ENCODE measurements at places on chromosomes 3 and 15.
A peak's percentile ranks its signal among the peaks of the same experiment; 100 is the strongest.

GRCh38 chr15:62248277-62248984, 83.3 kb upstream of the C2CD4B start:
- DNase-seq, result no peak

- no peak for DNase-seq
Observed at GRCh38 chr3:152271501-152272236, 2.9 kb downstream of the MBNL1 start.

DNA sequence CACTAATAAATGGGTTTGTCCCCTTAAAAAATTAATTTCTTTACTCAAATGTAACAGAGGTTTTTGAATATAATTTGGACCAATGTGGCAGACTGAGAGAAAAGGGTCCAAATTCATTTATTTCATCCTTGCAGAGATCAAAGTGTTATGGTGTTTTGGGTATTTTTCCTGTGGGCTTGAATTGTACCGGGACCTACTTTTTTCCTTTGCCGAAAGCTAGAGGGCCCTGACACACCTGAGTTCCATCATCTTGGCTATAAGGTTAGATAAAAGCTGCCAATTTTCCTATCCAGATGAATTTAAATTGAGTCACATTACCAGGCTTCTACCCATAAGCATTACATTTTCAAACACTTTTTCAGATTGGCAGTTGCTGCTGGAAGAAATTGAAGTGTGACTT, 908 bp downstream of the CCNB2 start:
- no peak for DNase-seq

GRCh38 chr3:133264920-133265319, 134.9 kb upstream of the BFSP2 start:
- DNase-seq, result no peak

DNA sequence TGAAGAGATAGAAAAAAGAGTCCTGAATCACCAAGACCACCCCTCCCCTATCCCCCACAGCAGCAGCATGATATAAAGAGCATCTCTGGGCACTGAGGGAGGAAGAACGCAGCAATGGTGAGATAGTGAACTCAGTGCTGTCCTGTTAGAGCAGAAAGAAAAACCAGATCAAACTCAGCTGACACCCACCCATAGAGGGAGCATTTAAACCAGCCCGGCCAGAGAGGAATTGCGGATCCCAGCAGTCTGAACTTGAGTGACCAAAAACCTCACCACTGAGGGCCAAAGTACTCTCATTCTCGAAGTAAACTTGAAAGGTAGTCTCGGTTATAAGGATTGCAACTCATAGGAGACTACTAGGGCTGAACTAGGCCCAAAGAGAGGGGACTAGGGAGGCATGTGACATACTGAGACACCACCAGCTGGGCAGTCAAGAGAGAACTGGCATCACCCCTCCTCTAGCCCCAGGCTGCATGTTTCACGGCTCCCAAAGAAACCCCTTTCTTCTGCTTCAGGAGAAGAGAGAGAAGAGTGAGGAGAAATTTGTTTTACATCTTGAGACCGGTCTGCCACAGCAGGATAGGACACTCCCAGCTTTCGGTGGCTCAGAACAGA, 39.2 kb upstream of the TGFBR2 start:
- no peak for DNase-seq

DNA sequence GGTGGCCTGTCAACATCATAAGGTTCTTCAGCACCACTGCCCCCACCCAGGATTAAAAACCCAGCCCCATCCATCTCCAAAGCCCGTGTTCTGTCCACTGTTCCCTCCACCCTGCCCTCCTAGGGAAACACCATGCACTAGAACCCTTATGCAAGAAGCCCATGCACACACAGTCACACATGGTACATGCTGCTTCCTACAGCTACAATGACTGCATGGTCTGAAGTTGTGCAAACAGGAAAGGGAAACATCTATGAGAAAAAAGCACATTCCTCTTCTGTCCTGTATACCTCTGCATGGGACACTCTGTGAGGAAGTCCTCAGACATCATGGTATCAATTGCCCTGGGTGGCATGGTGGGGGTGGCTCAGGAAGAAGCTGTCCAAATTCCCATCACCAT, 108.6 kb upstream of the MRPS22 start:
- no peak for DNase-seq

- no peak for DNase-seq
Observed at GRCh38 chr3:154901278-154901677, 178.8 kb upstream of the MME start.

- DNase-seq, result no peak
Observed at GRCh38 chr3:30297112-30297511, 309.3 kb upstream of the TGFBR2 start.

GRCh38 chr3:23113455-23114171, 89.5 kb upstream of the UBE2E2 start:
- DNase-seq, result peak; percentile 24

DNA sequence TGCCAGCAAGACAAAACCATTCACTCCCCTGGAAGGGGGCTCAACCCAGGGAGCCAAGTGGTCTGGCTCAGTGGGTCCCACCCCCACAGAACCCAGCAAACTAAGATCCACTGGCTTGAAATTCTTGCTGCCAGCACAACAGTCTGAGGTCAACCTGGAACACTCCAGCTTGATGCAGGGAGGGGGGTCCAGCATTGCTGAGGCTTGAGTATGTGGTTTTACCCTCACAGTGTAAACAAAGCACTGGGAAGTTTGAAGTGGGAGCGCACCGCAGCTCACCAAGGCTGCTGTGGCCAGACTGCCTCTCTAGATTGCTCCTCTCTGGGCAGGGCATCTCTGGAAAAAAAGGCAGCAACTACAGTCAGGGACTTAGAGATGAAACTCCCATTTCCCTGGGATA, 81.7 kb downstream of the MSL2 start:
- no peak for DNase-seq

- DNase-seq, result no peak
Observed at GRCh38 chr3:126986001-126986400, 3.1 kb downstream of the PLXNA1 start.

- DNase-seq, result no peak
Observed at GRCh38 chr3:34229876-34230275, 431.4 kb downstream of the PDCD6IP start.

- DNase-seq, result no peak
Observed at GRCh38 chr3:183313351-183313750, 60.3 kb downstream of the B3GNT5 start.

DNA sequence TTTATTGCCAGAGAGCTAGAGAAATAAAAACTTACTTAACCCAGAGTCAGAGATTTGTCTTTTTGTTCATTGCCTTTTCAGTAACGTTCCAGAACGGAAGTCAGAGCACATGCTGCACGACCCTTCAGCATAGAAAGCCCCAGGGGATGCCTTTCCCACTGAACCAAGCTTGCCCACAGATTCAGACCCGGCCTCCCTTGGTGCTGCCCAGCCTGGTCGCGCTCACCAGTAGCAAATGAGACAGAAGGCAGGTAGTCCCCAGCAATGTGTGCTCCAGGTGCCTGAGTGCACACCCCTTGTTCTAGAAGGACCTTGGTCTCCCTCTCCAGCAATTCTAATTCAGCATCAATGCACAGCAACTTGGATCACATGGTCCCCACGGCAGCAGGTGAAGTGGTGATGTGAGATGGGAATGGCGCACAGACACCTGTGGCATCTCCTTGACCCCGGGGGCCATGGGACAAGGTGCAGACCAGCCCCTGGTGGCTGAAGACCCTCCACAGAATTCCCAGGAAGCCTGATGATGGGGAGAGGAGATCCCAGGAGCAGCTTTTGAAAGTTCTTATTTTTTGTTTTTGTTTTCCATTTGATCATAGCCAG, 91.8 kb upstream of the IQSEC1 start:
- DNase-seq, result peak; percentile 25

DNA sequence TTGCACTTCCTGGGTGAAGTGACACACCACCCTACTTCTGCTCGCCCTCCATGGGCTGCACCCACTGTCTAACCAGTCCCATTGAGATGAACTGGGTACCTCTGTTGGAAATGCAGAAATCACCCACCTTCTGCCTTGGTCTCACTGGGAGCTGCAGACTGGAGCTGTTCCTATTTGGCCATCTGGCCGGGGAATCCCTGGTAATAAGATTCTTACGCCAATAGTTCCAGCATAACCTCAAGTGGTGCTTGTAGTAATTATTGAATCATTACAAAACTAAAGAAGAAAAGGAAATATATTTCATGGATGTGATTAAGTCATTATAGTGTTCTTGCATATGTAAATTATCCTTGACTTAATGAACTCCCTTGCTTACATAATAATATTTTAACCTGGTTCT, 841.9 kb downstream of the CADM2 start:
- no peak for DNase-seq

- no peak for DNase-seq
Observed at GRCh38 chr3:197027151-197027895, 2.3 kb downstream of the MELTF start.

- DNase-seq, result no peak
Observed at GRCh38 chr15:58534556-58534955, 102.8 kb downstream of the LIPC start.

- DNase-seq, result no peak
Observed at GRCh38 chr15:69096196-69096595, 64.2 kb upstream of the GLCE start.

DNA sequence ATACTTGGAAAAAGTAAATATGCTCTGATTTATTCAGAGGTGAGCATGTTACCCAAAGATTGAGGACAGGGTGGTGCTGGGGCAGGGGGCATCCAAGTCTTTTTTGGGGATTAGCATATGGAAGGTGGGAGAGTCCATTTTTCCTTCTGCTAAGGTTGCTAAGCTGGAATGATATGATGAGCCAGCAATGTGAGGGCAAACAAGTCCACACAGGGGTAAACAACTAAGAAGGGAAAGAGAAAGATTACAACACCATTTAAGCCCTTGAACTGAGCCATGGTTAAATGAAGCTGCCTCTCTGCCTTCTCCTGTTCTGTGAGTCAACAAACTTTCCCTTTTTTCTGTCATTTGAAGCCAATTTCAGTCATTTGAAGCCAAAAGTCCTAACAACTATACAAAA, 89.0 kb downstream of the RPL22L1 start:
- no peak for DNase-seq

DNA sequence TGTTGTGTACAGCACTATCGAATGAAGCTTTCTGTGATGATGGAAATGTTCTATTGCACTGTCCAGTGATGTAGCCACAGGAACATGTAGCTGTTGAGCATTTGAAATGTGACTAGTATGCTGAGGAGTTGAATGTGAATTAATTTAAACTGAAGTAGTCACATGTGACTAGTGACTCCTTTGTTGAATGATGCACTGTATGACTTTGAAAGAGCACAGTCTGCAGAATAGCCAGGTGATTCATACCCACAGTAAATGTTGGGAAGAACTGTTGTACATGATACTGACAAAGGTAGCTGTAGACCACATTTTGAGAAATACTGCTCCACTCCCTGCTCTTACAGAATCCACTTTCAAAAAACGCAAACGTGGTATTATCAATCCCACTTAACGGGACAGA, 34.0 kb upstream of the ACTL6A start:
- DNase-seq, result no peak

DNA sequence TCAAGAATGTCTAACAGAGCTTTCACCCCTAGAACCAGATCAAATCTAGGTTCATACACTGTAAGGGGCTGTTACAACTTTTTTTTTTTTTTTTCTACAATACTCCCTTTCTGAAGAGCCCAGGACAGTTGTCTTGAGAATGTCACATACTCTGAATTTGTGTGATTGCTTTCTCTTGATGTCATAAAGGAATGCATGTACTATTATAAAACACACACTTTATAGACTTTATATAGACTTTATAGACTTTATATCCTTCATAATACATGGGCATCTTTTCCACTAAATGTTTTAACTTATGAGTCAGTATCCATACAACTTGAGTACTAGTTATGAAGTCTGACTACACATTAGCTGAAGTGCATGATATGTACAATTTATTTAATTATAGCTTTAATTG, 26.3 kb downstream of the RFX7 start:
- no peak for DNase-seq
